Activated naive CD4-positive, alpha-beta T cell treated with anti-CD3 and anti-CD28 coated beads for 36 hours (primary cell): ENCODE measurements at places on chromosomes 2 and 18. TPM values are rescaled to one million over a fixed set of nuclear protein-coding genes. Genes with fewer than 3 reads are reported as not detected.
A peak's percentile ranks its signal among the peaks of the same experiment; 100 is the strongest.

GRCh38 chr2:169300636-169301530 lies 61.5 kb downstream of the LRP2 start:
- no peak for DNase-seq

DNA sequence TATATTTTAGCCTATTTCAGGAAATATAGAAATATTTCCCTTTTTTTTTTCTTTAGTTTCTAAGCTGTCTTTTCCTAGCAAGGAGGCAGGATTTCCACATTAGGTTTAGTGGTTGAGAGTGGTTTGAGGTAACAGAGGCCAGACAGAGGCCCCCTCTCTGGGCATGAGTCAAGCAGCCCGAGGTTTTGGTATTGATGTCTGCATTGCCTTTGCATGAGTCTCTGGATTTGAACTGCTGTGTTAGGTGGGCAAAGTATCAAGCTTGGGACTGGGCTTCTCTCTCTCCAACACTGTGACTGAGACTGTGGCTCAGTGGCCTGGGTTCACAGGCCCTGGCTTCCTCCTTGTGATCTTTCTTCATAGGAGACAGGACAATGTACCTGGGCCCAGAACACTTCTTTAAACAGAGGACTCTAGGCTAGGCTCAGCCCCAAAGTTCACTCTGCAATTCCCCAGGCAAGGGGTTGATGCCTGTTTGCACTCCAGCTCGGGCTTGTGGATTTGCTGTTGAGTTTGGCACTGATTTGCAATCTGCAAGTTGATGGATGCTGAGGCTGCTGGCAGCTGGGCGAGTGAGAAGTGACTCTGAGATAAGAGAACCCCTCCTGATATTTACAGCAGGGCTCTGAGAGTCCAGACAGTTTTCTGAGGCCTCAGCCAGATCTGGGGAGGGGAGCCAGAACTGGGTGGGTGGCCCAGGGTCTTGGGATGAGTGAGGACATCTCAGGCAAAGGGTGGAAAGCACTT lies 271.2 kb downstream of the EN1 start:
- no peak for DNase-seq

- no peak for DNase-seq
Observed at GRCh38 chr2:143397884-143398614, 268.8 kb downstream of the ARHGAP15 start.

DNA sequence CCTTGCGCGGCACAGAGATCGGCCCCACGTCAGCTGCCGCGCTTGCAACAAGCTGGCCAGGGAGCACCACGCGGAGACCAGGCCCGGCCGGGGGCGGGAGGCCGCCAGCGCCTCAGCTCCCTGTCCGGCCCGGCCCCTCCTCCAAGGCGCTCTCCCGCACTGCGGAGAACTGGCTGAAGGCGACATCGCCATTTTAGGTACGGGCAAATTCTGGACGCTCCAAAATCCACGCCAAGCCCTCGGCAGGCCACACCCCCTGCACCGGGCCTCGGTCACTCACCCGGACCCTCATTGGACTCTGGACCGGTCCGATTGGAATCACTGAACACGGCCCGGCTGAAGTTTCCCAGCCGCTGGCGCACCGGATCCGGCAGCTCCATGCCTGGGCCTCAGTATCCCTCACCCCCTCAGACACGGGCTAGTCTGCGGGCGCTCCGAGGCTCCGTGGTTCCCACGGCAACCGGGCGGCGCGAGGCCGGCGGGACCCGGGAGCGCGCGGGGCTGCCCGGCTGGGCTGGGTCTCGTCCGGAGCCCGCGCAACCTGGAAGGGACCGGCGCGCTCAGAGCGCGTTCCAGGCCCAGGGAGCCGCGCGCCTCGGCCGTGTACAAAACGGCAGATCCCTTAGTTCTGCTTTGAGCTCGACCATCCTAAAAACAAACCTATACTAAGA lies at the start of gene TMEM17:
TMEM17 (minus strand) TSS at position 446 of the 671 bp plus-strand sequence; CDS start at position 380, 66 bp downstream.
- peak; percentile 29 for DNase-seq

DNA sequence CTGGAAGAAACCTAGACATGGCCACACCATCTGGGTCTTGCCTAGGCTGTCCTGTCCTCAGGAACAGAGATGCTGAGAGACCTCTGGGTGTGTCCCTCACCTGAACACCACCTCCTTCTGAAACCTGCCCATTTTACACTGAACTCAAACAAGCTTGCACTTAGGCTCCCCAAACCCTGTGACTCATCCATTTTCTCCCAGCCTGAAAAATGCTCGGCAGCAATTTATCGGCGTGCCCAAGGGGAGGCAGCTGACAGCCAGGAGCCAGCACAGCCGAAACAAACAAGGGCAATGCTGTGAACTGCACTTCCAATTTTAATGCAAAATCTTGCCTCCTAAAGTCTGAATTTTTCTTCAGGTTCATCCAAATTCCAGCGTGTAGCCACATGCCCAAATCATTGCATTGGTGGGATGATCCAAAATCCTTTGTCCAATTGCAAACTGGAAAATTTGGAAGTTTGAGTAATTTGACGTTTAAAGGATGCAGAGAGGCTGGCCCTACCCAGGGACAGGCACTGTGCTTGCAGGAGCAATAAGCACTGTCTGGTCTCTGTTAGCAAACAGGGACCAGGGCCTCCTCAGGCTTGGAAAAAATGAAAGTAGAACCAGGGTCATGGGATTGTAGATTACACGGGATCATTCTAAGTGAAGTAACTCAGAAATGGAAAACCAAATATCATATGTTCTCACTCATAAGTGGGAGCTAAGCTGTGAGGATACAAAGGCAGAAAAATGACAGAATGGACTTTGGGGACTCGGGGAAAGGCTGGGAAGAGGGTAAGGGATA lies 67.7 kb downstream of the GALNT14 start:
- DNase-seq = no peak

- no peak for DNase-seq
Observed at GRCh38 chr2:173086518-173087213, 11.0 kb downstream of the MAP3K20 start.

GRCh38 chr2:153218851-153219250 lies 259.7 kb downstream of the RPRM start:
- DNase-seq = no peak

GRCh38 chr2:121558329-121558728 lies 27.6 kb downstream of the RNU4ATAC start:
- no peak for DNase-seq

DNA sequence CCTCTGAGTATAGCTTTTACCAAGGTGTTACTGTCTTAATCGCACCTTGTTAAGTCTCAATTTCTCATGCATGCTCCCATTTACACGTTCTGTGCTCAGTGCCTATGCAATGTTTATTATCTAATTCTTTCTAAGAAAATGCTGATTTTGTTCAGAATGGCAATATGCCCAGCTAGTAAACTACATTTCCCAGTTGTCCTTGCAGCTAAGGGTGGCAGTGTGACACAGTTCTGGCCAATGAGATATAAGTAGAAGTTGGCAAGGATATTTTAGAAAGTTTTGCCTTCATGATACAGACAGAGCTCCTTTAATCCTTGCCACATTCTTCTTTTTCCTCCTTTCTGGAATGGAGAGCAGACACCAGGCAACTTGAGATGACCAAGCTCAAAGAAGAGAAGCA lies 45.3 kb downstream of the POLE4 start:
- no peak for DNase-seq

- DNase-seq = no peak
Observed at GRCh38 chr18:26477828-26478466, 70.4 kb downstream of the KCTD1 start.

- peak; percentile 26 for DNase-seq
Observed at GRCh38 chr2:191109888-191110287, 40.9 kb downstream of the STAT4 start.

- no peak for DNase-seq
Observed at GRCh38 chr2:86223140-86223926, 24.1 kb downstream of the MRPL35 start.

- no peak for DNase-seq
Observed at GRCh38 chr18:985212-985661, 80.6 kb downstream of the ADCYAP1 start.

- DNase-seq = no peak
Observed at GRCh38 chr18:59148192-59148591, 8.5 kb downstream of the SEC11C start.

- no peak for DNase-seq
Observed at GRCh38 chr2:190481339-190481738, 53.2 kb downstream of the NEMP2 start.

DNA sequence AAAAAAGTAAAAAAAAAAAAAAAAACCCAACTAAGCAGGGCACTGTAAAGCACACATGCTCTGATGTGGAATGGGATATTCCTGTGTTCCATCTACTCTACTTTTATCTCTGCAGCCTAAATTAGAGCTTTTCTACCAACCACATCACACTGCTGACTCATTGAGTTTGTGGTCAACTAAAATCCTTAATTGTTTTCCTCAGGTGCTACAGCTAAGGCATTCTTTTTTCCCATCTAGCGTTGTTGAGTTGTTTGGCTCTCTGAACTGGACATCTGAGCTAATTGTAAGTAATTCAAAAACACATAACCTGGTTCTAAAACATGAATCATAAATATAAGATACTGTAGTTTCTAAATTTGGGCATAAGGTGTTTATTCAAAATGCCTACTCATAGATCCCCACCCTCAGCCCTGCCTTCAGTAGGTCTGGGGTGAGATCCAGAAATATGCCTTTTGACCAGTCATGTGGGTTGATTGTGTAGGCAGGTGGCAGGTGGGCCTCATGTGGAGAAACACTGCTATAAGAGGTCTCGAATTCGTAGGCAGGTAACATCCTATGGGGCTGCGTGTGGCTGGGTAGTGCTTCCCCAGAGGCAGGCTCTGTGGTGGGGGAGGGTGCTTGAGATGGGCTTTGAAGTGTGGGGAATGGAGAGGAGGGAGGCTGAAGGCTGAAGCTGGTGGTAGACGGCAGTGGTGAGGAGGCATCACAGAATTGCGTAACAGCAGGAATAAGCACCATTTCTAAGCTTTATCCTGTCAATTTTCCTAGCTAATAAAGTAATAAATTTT lies 27.2 kb downstream of the ANKRD29 start:
- no peak for DNase-seq

DNA sequence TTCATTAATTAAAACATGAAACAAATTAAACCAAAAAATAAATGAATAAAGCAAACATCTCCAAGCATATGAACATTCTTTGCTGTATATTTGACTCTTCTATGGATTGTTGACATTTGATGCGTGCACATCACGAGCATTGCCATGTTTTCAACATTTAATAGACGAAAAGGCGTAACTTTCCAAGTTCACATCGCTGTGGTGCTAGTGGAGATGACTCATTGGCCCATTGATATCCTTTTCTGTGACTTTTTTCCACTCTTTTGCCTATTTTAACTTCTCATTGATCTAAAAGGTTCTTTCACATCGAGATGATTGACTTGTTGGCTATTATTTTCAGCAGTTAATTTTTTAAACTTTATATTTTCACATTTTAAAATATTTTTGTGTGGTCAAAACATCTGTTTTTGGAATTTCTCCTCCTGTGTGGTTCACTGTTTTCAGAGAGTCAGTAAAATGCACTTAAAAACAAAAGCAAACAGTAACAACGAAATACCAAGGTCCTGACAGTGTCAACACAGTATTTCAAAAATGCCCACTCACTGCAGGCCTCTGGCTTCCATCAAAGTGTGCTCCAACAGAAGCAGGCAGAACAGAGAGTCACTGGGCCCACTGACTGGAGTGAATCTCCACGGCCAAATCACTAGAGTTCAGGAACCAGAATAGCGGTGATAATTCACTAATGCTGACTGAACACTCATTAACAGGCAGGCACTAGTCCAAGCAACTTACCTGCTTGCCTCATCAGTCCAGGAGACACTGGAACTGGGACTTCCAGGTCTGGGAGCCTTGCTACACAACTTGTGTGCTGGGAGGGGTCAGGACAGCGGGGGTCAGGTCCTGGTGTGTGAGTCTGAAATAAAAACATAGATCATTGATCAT lies 372.2 kb upstream of the SMIM21 start:
- no peak for DNase-seq

DNA sequence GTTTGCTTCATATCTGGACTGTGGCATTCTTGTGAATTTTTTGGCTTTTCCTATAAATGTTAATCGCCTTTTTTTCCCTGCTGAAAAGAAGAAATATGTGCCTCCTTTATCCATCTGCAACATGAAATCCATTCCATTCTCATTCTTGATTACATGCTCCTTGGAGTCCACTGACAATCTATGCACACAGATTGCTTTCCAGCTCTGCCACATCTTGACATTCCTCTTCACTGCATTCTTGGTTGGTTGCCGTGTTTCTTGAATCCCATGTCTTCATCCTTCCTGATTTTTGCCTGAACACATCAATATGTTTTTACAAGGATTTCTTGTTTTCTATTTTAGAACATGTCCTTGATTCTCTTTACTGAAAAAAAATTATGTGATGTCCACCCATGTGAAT lies 26.7 kb upstream of the BIRC6 start:
- no peak for DNase-seq

- no peak for DNase-seq
Observed at GRCh38 chr2:101400506-101401325, 13.4 kb upstream of the CREG2 start.

DNA sequence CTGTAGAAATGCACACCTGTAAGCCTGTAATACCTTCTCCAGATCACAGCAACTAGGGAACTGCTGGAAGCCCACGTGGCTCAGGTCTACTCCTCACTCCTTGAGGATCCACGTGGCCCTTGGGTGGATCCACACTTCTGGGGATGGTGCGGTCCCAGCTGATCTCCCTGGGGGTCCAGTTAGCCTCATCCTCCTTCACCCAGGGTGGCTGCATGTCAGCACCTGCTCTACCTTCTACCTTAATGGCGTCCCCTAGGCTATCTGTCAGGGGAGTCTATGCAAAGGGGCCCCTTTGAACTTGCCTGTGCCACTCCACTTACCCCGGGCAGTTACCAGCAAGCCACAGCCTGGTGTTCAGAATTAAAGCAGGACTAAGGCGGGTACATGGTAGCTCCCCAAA lies 284.7 kb downstream of the MYCN start:
- DNase-seq = no peak

DNA sequence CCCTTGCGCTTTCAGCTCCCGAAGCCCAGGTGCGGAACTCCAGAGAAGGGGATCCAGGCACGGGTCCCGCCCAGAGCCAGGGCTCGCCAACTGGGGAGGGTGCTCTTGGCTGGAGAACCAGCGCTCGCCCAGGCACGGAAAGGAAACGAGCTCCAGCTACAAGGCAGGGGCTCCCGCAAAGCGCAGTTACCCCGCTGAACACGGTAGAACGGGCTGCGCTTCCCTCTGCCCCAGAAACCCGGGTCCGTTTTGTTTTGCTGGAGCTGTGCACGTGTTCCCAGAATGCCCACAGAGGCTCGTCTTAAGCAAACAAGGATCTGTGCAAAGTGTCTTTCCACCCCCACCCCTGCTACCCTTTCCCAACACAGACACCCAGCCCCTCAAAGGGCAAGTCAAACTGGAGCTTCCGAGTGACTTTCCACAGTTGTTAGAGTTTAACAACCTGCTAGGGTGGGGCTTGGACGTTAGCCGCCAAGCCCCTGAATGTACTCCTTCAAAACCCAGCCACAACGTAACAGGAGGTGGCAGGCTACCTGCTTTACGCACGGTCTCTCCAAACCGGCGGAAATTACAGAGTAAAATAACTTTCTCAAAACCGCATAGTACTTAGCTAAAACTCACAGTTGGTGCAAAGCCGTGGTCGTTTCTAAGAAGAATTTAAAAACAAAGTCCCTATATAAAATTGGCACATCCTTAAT lies 775 bp downstream of the RNF125 start:
- DNase-seq = peak; percentile 64

FAM136A gene
- total RNA-seq = 41.9 TPM

FSHR gene
- total RNA-seq = not detected

COL3A1 gene
- not detected for total RNA-seq

KIF5C gene
- total RNA-seq = 24.5 TPM

VAPA gene
- total RNA-seq = 159 TPM

TCF23 gene
- total RNA-seq = not detected

IKZF2 gene
- total RNA-seq = 1.7 TPM

TBR1 gene
- not detected for total RNA-seq

SFT2D3 gene
- 3.1 TPM for total RNA-seq

SPC25 gene
- total RNA-seq = 32.0 TPM

SCYGR4 gene
- not detected for total RNA-seq

POTEJ gene
- not detected for total RNA-seq

AGPS gene
- 50.7 TPM for total RNA-seq

TRAPPC12 gene
- total RNA-seq = 45.8 TPM

LINC00305 gene
- not detected for total RNA-seq
